GM19239 (cell line): ENCODE measurements at places on chromosomes 7 and 10.

- DNase-seq = no peak
Measured at GRCh38 chr7:106294334-106294733, 9.6 kb upstream of the NAMPT start.

DNA sequence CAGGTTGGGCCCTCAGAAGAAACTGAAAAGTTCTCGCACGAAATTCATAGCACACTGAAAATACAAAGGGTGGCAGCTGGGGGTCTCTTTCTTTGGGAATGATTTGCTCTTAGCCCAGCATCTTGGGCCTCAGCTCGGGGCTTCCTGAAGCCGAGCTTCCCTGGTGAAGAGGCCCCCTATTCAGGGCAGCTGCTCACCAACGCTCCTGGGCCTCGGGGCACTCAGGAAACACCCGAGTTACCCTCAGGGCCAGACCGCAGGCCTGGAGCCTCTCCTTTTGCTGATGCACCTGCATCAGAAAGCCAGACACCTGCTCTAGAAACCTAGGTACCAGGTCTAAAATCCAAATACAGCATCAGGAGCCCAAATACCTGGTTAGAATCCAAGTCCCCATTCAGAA, 85.5 kb downstream of the PTPRE start:
- no peak for DNase-seq

GRCh38 chr10:75772153-75772887, 340.9 kb downstream of the LRMDA start:
- peak; percentile 30 for DNase-seq

GRCh38 chr7:66913118-66914037, 7.6 kb upstream of the TMEM248 start:
- no peak for DNase-seq

- no peak for DNase-seq
Measured at GRCh38 chr10:34231441-34232180, 583.5 kb downstream of the PARD3 start.

- DNase-seq = no peak
Measured at GRCh38 chr7:114931656-114932011, 9.7 kb downstream of the MDFIC start.

DNA sequence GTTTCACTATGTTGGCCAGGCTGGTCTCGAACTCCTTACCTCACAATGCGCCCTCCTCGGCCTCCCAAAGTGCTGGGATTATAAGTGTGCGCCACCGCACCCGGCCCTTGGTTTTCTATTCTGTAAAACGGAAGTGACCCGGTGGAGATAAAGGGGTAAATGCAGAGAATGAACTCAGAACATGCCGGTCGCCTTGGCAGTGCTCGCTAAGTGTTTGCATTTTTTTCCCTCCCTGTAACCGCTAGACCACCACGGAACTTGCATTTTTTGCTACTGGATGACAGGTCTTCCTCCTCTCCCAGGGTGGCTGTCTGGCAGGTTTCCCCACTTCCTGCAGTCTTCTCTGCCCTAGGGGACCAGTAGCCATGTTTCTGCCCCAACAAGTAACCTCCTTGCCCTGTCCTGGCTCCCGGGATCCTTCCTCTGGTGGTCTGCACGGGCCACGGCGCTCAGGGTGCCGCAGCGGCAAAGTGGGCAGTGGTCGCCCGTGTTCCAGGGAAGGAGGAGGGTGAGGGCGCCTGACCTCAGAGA, 18.8 kb upstream of the GNA12 start:
- DNase-seq = no peak

GRCh38 chr10:49740346-49741107, 21.6 kb downstream of the OGDHL start:
- DNase-seq = no peak

DNA sequence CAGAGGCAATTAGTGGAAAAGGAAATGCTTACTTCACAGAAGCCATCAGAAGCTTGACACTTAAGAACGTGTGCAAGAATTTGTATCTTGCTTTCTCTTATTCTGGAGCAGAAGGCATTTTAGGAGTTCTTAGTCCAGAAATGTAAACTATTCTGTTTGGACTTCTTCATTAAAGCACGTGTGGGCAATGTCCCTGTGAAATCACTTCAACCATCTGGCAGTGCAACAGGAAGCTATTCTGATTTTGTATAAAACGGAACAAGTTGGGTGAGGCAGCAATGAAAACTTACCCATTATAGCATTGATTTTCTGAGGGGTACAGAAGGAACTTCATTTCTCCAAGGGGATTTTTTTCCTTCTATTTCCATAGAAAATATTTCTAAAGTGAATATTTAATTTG, 21.3 kb upstream of the ARHGAP21 start:
- no peak for DNase-seq

- DNase-seq = no peak
Measured at GRCh38 chr7:40165216-40165615, 30.4 kb downstream of the SUGCT start.

DNA sequence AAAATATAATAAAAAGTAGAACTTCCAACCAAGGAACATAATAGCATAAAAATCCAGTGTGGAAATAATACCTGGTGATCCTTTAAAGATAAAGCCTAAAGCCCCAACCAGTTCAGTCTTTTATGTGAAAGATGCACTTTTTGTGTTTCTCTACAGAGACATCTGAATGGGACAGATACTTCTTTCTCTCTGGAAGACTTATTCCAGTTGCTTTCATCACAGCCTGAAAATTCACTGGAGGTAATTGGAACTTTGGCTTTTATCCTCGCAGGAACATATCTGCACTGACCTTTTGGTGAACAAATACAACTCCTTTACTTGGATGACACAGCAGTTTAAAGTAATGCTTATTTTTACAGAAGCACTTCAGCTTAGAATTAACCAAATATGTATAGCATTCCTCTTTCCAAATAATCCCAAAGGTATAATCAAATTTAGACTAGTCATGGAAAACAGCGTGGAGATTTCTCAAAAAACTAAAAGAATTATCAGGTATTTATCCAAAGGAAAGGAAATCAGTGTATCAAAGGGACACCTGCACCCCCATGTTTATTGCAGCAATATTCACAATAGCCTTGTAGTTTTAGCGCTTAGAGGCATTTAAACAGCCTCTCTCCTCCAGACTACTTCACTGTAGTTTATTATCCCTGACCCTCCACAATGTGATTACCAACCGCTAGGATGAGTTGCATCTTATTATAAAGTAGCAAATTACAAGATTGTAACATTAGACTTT, 16.8 kb downstream of the HNRNPA2B1 start:
- DNase-seq = no peak

DNA sequence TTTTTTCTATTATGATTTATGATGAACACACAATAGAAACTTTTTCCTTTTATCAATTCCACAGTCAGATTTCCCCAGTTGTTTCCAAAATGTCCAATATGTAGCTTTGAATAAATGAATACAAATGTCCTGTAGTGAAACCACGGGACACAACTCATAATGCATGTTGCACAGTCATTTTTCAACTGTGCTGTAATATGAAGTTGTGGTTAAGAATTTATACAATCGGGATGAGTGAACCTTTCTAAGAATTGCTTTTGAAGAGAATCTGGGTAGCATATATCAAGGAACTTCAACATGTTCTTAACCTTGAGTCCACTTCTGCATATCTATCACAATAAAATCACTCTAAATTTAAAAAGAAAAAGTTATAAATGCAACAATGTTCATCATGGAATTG, 14.6 kb upstream of the ST7 start:
- no peak for DNase-seq

- no peak for DNase-seq
Measured at GRCh38 chr10:131732631-131733127, 168.1 kb upstream of the PPP2R2D start.

GRCh38 chr10:70132098-70133029, at the start of gene AIFM2:
Gene AIFM2 (minus strand): TSS chr10:70132825. CDS start chr10:70124084, 8,741 bp downstream.
- peak; percentile 76 for DNase-seq

DNA sequence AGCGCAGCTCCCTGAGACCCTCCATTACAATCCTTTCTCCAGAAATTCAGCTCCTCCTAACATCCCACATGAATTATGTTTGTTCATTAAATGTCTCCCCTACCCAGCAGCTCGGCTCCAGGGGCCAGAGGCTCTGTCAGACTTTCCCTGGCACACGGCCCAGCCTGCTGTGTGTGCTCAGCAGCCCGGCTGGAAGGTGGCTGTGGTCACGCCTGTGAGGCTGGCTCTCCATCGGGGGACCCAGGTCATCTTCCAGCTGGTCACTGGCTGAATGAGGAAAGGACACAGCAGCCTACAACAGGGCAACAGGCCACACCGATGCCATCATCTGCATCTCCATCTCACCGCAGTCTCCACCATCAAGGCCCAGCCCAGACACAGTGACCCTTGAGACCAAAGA, 219.8 kb downstream of the MAD1L1 start:
- no peak for DNase-seq

- DNase-seq = no peak
Measured at GRCh38 chr7:94429153-94429552, 34.5 kb downstream of the COL1A2 start.

- no peak for DNase-seq
Measured at GRCh38 chr7:139696552-139696951, 81.2 kb downstream of the HIPK2 start.

- no peak for DNase-seq
Measured at GRCh38 chr10:86139066-86139657, 227.4 kb downstream of the GRID1 start.

- DNase-seq = no peak
Measured at GRCh38 chr7:106143711-106144337, 31.7 kb upstream of the SYPL1 start.

DNA sequence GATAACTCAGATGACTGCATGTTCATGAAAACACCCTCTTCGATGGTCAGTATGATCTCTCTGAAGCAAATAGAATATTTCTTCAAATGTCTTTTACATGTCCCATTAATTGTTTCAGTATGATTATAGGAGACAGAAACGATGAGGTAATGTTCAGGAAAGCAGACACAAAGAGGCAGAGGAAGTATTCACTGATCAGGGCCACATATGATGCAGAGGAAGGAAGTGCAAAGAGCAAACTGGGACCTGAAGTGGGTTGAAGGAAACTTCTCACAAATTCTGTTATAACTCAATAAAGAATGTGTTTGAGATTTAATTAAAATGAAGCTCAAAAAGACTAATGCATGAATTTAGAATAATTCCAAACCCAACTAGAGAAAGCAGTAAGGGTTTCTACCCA, 70.5 kb downstream of the TES start:
- DNase-seq = no peak

DNA sequence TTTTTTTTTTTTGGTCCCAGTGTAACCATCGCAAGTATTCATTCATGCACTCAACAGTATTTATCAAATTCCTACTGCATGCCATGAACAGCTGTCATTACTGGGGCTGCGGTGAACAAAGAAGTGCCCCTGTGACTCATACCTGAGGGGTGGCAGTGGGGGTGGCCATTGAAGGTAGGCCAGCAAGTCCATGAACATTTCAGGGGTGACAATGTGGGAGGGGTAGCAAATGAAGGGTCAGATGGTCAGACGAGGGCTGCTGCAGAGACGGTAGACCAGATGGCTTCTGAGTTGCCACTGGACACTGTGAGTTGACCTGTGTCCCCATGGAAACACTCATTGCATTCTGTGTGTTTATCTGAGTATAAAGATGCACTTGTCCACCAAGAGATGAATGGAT, 92.5 kb upstream of the PITRM1 start:
- DNase-seq = no peak

GRCh38 chr10:109374215-109374614, 549.1 kb downstream of the XPNPEP1 start:
- DNase-seq = no peak

- DNase-seq = no peak
Measured at GRCh38 chr7:84138411-84138810, 56.2 kb downstream of the SEMA3A start.

- no peak for DNase-seq
Measured at GRCh38 chr10:98377001-98377400, 38.0 kb downstream of the PYROXD2 start.

DNA sequence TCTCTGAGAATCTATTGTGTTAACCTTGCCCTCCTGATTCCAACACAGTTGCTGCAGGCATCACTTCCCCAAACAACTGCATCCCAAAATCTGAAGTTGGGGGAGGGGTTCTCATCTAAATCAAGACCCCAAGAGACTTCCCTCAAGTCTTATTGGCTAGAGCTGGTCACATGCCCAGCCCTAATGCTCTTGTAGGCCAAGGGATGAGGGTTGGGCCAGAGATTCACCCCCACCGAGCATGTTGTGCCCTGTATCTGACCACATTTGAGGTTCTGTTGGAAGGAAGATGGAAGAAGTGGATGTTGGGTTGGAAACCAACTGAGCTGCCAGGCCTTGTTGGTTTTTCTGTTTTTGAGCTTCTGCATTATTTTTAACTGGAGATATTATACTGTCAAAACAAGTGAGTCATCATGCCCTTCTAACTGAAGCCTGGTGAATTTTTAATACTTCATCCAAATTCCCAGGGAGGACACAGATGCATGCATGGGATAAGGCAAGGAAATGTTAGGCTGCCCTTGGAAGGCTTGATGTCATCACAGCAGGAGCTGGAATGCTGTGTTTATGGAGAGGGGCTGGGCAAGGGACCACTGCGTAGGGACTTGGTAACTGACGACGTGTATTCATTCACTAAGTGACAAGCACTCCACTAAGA, 68.6 kb upstream of the CACUL1 start:
- DNase-seq = no peak

DNA sequence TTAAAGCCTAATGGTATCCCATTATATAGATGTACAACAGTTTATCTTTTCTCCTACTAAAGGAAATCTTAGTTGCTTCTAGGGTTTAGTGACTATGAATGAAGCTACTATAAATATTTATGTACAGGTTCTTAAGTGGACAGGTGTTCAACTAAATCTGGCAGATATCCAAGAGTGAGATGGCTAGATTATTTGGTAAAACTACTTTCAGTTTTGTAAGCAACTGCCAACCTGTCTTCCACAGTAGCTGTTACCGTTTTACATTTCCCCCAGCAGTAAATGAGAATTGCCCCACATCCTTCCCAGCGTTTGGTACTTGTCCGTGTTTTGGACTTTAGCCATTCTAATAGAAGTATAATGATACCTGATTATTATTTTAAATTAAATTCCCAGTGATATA, 144.9 kb upstream of the MAGI2 start:
- DNase-seq = no peak

DNA sequence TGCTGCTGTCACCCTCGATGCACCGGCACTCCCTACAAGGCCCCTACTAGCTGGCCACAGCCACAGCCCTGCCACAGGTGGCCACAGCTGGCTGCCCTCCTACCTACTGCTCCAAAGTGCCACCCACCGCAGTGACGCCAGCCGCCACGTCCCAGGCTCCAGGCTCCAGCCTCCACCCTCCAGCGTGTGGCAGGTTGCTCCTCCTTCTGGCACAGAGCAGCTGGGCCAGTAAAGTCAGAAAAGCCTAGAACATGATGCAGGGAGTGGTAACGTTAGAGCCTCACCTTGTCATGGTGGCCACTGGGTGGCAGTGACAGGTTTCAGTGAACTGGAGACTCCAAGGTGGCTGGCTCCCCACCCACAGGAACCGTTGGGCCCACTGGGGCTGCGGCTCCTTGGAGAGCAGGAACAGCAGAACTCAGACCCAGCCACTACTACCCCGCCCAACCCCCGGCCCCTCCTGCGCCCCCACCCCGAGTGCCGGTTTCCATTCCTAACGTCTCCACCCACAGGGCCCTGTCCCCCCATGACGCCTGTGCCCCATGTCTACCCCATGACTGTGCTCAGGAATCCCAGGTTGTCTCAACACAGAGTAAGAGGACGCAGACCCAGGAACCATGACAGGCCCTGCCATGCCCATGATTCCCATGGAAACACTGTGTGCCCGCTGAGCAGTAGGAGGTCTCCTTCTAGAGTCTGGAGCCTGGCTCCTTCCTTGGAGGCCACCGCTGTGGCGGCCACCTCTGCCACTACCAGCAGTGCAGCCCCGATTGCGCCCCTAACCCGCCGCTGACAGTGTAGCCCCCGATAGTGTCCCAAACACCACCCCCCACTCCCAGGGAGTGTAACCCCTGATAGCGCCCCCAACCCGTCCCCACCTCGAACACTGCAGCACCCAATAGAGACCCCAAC, 52.3 kb upstream of the ZNF33B start:
- DNase-seq = no peak

- no peak for DNase-seq
Measured at GRCh38 chr7:4079956-4080355, 602.1 kb upstream of the FOXK1 start.
